ENCODE measurements at places on chromosomes 5 and 9.

DNA sequence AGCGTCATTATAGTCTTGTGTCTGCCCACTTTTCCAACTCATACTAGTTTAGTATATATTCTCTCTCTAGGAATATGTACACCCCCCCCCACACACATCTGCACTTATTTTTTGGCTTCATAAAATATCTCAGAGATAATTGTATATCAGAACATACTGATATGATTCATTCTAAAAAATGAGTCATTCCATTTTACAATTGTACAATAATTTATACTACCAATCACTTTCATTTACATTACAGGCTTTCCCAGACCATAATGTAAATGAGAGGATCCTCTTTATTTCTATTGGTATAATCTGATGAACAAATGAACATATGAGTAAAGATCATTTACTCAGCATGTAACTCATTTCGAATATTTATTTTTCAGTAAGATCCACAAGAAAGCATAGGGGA lies 1842.9 kb upstream of the C9orf72 start:
- no peak for DNase-seq

GRCh38 chr5:8329773-8330172 lies 460.8 kb downstream of the MTRR start:
- no peak for DNase-seq

- DNase-seq = no peak
Measured at GRCh38 chr9:101739311-101739710, 864 bp upstream of the GRIN3A start.

GRCh38 chr5:60724126-60724525 lies 24.2 kb upstream of the DEPDC1B start:
- DNase-seq = no peak
